ENCODE measurements at places on chromosomes 16 and 17.
A peak's percentile ranks its signal among the peaks of the same experiment; 100 is the strongest.

DNA sequence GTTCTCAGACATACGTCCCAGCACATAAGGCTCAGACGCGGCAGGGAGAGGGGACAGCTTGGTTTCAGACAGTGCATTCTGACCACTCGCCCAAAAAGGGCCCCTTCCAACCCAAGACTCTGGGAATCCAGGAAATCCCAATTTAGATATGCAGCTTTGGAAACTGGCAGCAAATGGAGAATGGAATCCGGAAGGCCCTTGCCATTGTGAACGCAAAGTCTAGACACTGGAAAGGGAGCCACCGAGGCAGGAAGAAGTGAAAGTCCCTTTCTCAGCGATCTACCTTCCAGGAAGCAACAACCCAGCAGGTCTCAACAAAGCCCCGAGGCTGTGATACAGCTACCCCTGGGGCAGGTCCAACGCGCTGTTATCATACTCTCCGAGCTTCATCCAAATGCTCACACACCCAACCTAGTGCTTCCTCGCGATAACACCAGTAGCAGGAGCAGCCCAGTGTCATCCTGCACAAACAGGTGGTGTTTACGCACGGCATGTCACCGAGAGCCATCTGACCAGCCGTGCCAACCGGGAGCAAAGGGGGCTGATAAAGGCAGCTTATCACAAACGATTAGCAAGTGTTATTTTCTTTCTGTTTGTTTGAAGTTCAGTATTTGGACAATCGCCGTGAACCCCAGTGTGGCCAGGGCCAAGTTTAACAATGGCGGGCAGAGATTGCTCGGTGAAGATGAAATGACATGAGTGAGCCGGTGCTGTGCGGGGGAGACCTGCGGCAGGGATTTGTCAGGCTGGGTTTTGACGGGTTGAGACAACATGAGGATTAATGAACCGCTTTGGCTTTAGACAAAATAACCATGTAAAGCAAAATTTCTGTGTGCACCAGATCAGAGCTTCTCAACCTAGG lies 240.6 kb downstream of the FOXL1 start:
- DNase-seq = no peak

DNA sequence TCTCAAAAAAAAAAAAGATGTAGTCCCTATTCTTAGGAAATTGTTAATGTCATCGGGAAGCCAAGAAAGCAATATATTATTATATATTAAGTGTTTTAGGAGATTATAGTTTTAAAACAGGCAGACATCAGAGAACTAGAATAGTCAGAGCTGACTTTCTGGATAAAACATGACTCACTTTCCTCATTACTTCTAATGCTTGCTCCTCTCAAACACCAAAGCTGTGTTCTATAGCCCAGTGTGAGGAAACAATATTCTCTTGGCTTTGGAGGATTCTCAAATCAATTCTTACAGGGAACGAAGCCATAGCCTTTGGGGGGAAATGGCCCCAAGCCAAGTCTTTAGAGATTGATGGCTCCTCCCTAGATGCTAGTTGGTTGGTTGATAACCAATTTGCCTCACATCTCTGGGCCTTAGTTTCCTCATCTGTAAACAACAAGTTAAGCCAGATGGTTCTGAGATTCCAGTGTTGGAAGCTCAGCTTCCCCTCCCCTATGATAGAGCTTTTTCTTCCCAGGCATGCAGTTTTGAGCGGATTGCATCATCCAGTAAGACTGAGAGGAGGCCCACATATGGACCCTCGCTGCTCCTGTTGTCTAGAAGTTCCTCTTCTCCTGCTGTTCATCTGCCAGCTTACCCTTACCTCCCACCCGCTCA lies 12.4 kb downstream of the NMT1 start:
- no peak for DNase-seq

GRCh38 chr16:65975049-65975708 lies 391.3 kb upstream of the CDH5 start:
- DNase-seq = no peak

- DNase-seq = no peak
Observed at GRCh38 chr16:392450-393030, 4.5 kb upstream of the NME4 start.

DNA sequence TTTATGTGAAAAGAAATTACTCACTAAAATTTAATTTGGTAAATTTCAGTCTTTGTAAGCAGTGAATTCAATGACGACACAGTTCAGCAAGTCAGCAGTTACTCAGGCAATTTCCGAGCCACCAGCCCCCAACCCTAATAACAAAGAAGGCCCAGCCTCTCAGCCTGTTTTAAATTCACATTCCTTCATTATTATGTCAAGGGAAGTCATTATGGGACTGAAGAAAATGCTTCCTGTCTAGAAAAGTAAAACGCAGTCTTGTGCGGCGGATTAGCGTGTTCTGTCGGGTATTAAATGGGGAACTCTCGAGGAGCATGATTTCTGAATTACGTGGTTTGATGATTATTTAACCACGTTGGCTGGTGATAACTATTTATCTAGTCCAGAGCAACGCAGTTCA lies 177.6 kb downstream of the AIPL1 start:
- no peak for DNase-seq

- peak; percentile 66 for DNase-seq
Observed at GRCh38 chr17:3817851-3818605, 17.0 kb upstream of the ITGAE start.

DNA sequence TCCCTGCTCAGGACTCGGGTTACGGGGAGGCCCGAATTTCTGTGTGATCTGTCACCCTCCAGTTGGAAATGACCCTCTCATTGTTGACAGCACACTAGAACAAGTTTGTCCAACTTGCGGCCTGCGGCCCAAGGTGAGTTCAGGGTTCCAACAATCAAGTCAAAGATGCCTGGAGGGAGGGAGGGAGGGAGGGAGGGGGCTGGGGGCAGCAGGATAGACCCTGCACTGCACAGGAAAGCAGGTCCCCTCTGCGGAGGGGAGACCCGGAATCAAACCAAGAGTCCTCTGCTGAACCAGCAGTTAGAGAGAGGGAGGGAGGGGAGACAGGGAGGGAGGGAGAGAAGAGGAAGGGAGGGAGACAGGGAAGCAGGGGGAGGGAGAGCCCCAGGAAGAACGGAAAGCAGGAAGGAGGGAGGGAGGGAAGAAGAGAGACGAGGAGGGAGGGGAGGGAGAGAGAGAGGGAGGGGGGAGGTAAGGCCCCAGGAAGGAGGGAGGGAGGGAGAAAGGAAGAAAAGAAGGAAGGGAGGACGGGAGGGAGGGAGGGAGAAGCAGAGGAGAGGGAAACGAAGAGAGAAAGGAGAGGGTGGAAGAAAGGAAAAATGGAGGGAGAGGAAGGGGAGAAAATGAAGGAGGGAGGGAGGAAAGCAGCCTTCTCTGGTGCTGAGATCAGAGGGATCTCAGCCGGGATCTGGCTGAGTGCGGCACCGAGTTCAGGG lies 96.7 kb upstream of the CDH5 start:
- no peak for DNase-seq

DNA sequence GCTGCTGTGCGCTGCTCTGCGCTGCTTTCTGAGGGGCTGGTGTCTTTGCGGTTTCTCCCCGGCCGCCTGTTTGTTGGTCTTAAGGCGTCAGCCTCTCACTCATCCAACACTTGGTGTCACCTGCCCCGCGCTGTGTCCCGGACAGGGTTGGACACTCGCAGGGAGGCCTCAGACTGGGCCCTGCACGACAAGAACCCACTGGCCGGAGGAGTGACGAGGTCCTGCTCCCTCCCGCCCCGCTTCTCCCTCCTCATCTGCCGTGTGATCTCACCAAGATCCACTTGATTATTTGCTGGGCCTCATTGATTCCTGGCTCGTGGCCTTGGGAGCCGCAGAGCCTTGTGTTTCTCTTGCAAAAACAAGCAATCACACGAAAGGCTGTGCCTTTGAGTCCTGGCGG lies 56.6 kb downstream of the PRMT7 start:
- no peak for DNase-seq

DNA sequence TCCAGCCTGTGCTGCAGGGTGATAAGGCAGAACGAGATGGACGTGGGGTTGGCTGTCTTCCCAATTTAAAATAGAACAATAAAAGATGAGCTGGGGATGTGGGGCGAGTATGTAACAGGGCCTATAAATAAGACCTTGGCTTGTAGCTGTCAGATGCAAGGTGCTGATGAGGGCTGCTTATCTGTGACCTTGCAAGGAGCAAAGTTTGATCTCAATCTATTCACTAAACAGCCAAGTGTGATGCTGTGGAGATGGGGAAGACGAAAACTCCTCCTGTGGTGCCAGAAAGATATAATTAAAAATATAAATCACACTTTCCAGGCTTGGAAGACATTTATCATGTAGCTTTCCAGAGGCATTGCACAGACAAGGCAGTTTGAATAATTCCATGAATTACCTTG lies 26.7 kb upstream of the TEX2 start:
- no peak for DNase-seq

DNA sequence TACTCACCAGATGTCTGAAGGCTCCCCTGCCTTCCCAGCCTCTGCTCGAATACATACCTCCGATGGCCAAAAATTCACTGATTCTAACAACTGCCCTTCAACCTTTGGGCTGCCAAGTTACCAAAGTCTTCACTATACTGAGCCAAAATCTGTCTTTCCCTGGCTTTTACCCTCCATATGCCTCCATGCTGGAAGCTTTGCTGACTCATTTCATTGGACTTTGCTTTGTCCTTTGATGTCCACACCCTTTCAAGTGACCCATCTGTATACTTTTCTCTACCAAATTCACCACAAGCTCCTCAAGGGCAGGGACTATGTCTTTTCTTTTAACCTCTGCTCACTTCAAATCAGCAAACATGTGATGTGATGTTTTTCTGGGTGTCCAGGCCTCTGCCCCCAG lies 21.0 kb upstream of the MTMR4 start:
- DNase-seq = no peak

DNA sequence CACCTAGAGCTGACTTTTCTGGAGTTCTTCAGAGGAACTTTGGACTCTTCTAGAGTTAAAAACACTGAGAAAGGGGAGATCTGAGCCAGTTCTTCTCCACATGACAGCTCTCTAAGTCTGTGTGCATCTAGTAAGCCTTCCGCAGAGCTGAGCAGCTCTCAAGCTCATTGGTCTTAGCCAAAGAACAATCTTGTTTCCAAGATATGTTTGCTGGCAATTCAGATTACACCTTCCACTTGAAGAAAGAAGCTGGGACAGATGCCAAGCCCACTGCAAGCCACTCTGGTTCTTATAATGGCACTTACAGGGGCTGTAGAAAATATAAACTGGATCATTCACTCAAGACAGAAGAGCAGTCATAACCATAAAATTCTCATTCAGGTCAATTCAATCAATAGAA lies 134.1 kb upstream of the TOX3 start:
- DNase-seq = no peak

DNA sequence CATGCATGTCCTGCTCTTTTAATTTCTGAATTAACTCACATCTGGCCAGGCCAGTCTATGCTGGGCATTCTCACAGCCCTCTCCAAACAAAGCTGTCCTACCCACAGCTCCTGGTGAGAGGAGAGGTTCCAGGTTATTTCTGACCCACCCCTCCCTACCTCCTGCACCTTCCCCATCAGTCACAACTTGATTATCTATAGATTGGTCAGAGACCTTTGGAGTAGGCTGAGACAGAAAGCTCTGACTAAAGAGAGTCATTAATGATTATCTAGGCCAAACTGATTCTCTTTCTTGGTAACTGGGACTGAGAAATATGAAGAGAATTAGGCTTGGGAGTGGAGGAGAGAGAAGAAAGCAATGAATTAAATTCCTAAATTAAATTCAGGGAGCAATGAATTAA lies 1.4 kb upstream of the KRT222 start:
- DNase-seq = no peak

DNA sequence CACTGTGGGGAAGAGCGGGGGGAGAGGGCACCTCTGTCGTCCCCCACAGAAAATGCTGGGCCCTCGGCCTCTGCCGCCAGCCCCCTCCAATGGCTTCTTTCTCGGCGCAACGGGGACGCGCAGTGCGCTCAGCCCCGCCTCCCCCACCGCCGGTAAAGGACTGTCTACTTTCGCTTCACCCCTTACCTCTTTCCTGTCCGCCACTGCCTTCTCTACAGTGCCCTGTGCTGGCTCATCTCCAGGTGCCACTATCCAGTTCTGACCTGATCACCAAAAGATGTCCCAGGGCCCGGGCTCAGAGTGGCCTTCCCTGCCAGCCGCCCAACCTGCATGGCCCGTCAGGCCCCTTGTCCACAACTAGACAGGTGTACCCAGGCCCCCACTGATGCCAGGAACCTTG lies 7.3 kb downstream of the ENDOV start:
- no peak for DNase-seq

DNA sequence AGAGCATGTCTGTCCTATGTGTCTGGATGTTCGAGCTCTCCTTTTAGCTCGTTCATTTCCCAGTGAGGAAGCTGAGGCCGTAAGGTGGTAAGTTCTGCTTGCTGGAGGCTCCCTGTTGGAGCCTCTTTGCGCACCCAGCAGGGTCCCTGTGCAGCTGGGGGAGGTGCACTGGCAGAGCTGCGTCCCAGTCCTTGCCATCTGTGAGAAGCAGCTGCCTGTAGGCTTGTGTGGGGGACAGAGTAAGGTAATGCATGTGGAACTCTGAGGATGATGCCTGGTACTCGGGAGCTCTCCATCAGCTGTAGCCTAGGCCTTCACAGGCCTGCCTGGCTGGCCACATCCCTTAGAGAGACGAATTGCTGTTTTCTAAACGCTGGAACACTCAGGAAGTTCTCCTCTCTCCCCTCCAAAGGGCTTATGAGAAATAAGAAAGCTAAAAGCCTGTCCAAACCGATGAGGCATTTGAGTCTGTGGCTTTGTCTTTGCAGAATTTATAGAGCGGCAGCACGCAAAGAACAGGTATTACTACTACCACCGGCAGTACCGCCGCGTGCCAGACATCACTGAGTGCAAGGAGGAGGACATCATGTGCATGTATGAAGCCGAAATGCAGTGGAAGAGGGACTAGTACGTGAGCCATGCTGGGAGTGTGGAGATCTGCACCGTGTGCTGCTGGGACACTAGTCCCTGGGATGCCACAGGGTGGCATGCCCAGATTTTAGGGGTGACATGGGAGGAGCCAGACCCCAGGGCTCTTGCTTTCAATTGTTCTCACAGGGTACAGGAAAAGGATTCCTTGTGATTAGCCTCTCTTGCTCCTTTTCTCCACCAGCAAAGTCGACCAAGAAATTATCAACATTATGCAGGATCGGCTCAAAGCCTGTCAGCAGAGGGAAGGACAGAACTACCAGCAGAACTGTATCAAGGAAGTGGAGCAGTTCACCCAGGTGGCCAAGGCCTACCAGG lies 1.6 kb downstream of the NDUFB10 start:
- DNase-seq = no peak

GRCh38 chr17:72887322-72887721 lies 205.2 kb downstream of the SLC39A11 start:
- no peak for DNase-seq

GRCh38 chr17:13531721-13532120 lies 70.0 kb downstream of the HS3ST3A1 start:
- DNase-seq = no peak

DNA sequence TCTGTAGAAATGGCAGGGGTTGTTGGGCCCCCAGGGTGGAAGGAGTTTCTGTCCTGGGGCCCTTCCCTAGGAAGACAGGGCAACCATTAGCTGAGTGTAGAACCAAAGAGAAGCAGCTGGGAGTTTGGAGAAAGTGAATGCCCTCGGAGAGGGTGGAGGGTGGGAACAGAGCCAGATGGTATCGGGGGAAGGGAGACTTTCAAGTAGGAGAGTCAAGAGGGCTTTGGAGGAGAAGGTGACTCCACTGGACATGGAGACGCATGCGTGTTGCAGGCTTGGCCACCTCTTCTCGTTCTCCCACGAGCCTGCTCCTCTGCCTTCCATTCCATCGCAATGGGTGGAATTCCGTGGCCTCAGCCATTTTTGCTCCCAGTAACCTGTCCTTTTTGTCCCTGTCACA lies 19.4 kb downstream of the SLC47A1 start:
- DNase-seq = no peak
